ENCODE measurements at places on chromosomes 7 and 10.

DNA sequence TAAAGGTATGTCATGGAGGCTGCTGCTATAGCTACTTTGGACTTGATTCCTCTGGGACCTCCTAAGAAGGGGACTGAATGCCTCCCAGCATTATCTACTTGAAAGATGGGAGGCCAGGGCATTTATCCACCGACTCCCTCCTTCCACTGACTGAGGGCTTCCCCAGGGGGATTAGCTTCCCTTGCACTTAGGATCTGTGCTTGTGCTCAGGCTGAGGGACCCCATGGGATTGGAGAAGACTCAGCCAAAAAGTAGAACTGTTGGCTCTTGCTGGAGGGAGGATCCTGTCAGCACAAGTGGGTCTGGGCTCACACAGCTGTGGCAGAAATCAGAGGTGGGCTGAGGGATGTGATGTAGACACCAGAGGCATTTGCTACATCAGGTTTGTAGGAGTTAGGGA lies 81.5 kb upstream of the SYPL1 start:
- no peak for DNase-seq

GRCh38 chr10:107214261-107214660 lies 49.8 kb upstream of the SORCS1 start:
- DNase-seq: no peak

DNA sequence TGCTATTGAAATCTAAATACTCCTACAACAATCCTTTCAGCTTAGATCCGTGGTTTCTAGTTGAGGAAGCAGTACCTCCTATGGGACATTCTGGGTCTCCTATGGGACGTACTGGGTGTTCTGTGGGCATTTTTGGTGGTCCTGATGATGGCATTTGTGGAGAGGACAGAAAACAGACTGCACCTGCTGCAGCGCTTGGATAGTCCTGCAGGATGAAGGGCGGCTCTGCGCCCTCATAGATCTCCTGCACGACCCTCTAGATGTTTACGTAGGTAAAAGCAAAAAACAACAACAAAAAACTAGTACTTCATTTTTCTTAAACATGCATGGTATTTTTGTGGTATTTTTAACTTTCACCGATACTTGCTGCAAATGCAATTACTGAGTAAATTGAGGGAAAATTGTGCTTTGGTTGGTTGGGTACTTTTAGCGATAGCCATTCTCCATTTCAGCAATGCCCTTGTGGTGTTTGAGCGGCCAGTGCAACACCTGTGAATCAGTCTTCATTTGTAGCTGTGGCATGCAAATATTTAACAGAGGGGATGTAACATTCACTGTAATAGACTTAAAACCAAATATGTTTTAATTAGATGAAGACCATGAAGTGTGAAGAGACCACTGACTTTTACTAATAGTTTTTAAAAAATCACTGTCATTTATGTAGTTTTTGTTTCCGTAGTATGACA lies 461.2 kb downstream of the SDK1 start:
- DNase-seq: no peak

GRCh38 chr10:110365356-110366143 lies 60.8 kb upstream of the SMNDC1 start:
- no peak for DNase-seq

- DNase-seq: no peak
Measured at GRCh38 chr10:25046641-25047040, 30.2 kb downstream of the THNSL1 start.

GRCh38 chr7:3065724-3066143 lies 22.1 kb upstream of the CARD11 start:
- peak; percentile 83 for DNase-seq

DNA sequence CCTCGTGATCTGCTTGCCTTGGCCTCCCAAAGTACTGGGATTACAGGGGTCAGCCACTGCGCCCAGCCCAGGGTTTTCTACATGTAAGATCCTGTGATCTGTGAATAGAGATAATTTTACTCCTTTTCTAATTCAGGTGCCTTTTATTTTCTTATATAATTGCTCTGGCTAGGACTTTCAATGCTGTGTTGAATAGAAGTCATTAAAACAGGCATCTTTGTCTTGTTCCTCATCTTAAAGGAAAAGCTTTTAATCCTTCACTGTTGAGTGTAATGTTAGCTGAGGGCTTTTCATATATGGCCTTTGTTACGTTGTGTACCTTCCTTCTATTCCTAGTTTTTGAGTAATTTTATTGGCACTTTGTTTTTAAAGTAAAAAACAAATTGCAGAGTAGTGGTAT lies 26.6 kb downstream of the ANLN start:
- DNase-seq: no peak

GRCh38 chr10:117222976-117223692 lies 17.8 kb upstream of the SLC18A2 start:
- no peak for DNase-seq

GRCh38 chr10:97532935-97533671 lies 34.4 kb downstream of the UBTD1 start:
- DNase-seq: no peak

- no peak for DNase-seq
Measured at GRCh38 chr10:15344876-15345285, 26.2 kb downstream of the FAM171A1 start.

DNA sequence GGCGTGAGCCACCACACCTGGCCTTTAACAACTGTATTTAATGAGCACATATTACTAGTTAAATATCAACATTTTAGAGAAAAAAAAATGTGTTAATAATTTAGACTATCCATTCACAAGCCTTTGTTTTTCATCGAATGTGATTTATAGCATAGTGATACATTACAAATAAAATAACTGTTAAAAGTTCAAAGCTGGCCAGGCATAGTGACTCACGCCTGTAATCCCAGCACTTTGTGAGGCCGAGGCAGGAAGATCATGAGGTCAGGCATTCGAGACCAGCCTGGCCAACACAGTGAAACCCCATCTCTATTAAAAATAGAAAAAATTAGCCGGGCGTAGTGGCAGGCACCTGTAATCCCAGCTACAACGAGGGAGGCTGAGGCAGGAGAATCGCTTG lies 72.7 kb downstream of the HACD1 start:
- DNase-seq: no peak

Data from spleen (tissue), 13 donors.